ENCODE measurements at places on chromosomes 7 and 10.

- no peak for DNase-seq
Observed at GRCh38 chr10:74081941-74082718, 68.5 kb downstream of the AP3M1 start.

DNA sequence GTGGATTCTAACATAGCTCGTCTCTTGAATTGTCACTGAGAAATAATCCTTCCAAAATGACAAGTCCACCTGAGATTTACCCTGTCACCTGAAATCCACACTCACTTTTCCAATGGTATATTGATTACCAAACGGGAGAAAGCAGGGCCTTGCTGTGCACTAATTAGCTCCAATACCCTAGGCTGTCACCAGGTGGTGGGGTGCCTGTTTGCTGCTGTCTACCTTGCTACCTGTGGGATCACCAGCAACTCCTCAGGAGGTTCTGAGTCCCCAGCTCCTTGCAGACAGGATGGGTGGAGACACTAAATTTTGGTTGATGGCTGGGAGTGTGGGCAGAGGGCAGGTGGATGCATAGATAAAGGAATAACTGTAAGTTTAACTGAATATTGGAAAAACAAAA, 237.2 kb upstream of the ZNF32 start:
- DNase-seq: no peak

GRCh38 chr7:8320174-8320573, 58.2 kb upstream of the ICA1 start:
- DNase-seq: no peak

GRCh38 chr7:86784765-86785164, 141.1 kb downstream of the GRM3 start:
- DNase-seq: no peak

- no peak for DNase-seq
Observed at GRCh38 chr7:3201306-3201705, 99.7 kb upstream of the SDK1 start.

DNA sequence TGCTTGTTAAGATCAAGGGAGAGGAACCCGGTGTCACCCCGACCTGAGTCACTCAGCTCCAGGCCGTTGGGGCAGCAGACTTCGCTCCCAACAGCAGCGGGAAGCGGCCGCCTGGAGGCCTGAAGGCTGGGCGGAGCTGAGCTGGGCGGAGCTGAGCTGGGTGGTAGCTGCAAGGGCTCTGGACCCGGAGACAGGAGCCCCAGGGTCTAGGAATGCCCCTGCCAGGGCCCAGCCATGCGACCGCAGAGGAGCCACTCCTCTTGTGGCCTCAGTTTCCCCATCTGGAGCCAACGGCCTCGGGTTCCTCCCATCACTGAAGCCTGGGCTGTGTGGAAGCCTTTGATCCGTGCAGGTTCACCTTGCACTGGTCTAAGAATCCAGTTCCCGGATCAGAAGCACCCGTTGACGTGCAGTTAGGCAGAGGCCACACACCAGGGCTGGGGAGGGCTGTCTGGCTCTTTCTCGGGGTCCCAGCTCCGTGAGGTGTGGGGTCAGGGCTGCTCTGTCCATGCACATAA, 21.9 kb upstream of the DPYSL4 start:
- DNase-seq: no peak

- no peak for DNase-seq
Observed at GRCh38 chr10:31063841-31064240, 32.2 kb upstream of the ZNF438 start.

- DNase-seq: no peak
Observed at GRCh38 chr7:124276005-124276622, 243.2 kb upstream of the TMEM229A start.

DNA sequence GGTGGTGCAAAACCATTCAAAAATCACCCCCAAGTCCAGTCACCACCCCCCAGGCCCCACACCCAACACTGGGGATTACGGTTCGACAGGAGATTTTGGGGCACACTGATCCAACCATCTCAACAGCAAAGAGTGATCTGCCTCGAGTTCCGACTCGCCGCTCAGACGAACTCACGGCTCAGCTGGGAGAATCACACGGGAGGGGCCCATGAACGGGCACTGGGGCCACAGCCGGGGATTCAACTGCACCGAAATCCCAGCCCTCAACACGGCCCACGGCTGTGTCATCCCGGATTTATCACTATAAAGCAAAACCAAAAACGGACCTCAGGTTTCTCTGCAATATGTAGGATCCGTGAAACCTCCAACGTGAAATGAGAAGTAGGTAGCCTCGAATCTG, 460.0 kb downstream of the DNAJB6 start:
- DNase-seq: no peak

DNA sequence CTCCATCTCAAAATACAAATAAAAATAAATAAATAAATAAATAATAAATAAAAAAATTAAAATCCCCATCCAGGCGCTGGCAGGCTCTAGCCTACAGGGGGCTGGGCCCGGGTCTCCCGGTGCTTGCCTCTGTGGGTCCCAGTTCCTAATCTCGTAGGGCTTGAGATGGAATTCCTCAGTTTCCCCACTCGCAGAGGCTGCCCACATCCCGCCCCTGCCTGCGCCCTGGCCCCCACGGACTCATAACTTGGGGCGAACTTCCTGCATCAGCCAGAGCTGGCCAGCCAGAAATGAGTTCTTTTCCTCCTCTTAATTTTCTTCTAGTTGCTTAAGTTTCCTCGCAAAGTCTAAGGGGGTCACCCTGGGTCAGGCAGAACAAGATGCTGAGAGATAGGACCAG, 22.0 kb upstream of the SRRM3 start:
- DNase-seq: no peak

DNA sequence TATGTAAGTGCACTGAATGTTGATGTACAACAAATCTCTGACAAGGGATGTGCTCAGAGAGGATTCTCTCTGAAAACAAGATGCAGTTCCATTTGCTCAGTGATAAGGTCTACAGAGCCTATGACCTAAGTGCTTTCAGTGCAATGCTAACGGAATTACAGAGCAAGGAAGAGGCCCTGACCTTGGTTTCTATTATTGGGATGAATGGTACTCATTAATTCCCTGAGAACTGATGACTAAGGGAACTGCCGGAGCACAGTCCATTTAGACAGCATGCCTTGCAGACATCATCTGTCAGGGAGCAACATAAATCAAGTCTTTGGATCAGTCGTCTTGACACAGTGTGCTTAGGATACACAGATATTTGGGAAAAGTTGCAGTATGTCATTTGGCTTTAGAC, 340.8 kb downstream of the PHTF2 start:
- no peak for DNase-seq

- DNase-seq: no peak
Observed at GRCh38 chr10:3235996-3236510, 63.5 kb upstream of the PITRM1 start.

DNA sequence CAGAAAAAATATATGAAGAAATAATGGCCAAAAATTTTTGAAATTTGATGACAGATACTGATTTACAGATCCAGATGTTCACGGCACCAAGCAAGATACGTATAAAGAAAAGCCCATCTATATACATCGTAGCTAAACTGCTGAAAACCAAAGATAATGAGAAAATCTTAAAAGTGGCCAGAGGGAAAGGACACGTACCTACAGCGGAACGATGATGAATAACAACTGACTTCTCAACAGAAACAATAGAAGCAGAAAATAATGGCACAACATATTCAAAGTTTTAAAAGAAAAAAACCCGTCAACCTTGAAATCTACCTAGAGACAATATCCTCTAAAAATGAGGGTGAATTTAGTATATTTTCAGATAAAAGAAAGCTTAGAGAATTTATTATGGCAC, 31.9 kb downstream of the IL2RA start:
- DNase-seq: no peak

GRCh38 chr10:108899670-108900069, 1023.6 kb downstream of the XPNPEP1 start:
- no peak for DNase-seq

GRCh38 chr7:1919539-1920265, 249.6 kb downstream of the ELFN1 start:
- DNase-seq: peak; percentile 48

- no peak for DNase-seq
Observed at GRCh38 chr10:22560913-22561239, 153.5 kb downstream of the PIP4K2A start.

DNA sequence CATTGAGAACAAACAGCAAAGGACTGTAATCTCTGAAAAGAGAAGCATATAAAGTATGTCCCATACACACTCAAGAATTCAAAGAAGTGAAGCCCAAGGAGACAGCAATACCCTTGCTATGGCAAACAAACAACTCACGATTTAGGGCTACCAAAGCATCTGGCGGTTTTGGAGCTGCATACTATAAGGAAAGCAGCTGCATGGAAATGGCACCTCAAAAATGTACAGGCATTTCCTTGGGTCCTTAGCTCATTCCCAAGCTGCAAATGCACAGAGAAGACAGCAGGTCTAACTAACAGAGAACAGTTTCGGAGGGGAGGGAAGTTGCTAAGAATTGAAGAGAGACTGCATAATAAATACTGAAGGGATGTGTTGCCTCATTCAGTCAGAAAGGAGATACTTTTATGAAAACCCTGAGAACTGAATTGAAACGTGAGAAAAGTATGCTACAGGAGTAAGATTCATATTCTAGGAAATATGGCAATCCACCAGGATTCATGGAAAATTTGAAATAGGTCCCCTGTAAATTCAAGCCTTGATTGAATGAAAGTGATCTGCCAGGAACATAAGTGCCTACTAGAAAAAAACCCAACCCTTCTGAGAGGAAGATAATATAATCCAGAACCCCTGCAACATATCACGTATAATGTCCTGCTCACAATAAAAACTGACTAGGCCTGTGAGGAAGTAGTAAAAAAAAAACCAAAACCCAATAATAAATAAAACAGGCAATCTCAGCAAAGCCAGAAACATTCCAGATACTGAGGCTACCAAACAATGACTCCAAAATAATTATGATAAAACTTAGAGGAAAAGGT, 36.4 kb downstream of the CUBN start:
- no peak for DNase-seq

DNA sequence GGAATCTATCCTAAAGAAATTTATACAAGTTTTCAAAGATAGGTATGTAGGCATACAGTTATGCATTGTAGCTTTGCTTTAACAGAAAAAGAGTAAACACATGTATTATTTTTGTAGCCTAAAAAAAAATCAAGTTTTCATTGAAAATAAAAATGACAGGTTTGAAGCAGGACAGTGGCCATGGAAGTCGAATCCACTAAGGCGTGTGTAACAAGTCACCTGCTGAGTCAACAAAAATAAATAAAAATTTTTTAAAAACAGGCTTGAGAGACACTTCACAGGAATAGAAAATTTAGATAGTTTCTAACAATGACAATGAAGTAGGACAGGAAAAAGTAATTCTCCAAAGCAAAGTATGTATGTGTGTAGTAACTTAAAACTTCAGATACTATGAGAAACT, 8.5 kb upstream of the GOT1 start:
- no peak for DNase-seq

DNA sequence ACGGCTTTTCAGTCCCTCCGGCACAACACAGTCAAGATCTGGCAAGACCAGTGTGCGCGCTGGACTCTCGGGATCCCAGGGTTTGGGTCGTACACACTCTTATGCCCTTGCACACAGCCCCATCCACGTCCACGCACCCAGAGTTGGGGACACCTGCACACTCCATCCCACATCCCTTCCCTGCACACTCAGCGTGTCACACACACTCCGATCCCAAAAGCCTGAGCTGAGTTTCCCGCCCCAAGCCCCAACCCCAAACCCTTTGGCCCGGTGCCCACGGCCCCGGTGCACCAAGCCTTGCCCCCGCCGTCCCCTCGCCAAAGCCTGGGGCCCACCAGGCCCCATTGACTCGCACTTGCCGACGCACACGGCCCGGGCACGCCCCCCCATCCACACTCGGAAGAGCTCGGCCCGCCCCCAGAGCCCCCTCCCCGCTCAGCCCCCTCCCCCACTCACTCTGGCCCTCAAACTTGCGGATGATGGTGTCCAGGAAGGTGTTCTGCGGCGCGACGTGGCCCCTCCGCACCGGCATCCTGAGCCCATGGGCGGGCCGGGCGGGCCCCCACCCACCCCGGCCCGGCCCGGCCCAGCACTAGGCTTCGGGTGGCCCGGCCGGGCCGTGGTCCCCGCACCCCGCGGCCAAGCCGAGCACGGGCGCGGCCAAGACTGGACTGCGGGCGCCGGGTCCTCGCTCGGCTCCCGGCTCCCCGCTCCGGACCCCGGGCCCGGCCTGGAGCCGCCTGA, 567 bp downstream of the KCNH2 start:
- DNase-seq: no peak

GRCh38 chr7:155058896-155059295, 11.2 kb upstream of the HTR5A start:
- no peak for DNase-seq

- DNase-seq: no peak
Observed at GRCh38 chr7:104123786-104124185, 84.0 kb downstream of the ORC5 start.

Measured in caudate nucleus (tissue), 63 donors.